ENCODE measurements at places on chromosomes 2 and 18. TPM values are rescaled to one million over a fixed set of nuclear protein-coding genes. Genes with fewer than 3 reads are reported as not detected.

The ZNF142 gene
- 7.2 TPM for polyA plus RNA-seq

The SPP2 gene
- not detected for polyA plus RNA-seq

The TNFAIP6 gene
- polyA plus RNA-seq, result 1.6 TPM

The DLX1 gene
- polyA plus RNA-seq, result not detected

The DOK6 gene
- 1.1 TPM for polyA plus RNA-seq

- peak; percentile 50 for DNase-seq
Measured at GRCh38 chr18:70296289-70296688, 7.4 kb downstream of the SOCS6 start.

GRCh38 chr2:212814941-212815340, 276.3 kb upstream of the ERBB4 start:
- no peak for DNase-seq

DNA sequence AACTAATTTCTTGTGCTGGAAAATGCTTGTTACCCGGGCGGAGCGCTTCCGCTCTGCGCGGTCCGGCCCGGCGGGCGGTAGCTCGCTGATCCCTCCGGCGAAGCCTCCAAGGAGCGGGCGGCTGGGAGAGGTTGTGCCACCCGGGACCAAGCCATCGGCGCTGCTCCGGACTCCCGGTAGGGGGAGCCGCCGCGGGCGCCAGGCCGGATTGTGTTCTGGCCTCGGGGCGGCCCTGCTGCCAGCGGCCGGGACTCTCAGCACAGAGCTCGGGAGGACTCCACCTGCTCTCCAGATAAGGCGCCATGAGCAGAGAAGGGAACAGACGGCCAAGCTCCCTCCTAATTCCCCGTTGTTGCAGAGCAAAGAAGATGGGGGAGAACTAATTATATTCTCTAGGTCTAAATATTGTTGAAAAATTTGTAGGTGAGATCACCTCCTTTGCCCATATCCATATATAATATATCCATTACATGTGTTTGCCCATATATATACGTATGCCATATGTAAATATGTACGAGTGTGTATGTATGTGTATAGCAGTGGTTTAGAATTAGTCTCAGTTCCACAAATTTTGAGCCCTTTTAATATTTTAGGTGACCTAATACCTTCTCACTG, 13.8 kb upstream of the SATB2 start:
- peak; percentile 77 for DNase-seq

GRCh38 chr2:181552808-181553207, 95.6 kb downstream of the ITGA4 start:
- no peak for DNase-seq

GRCh38 chr2:100292022-100292580, 30.2 kb downstream of the LONRF2 start:
- no peak for DNase-seq

DNA sequence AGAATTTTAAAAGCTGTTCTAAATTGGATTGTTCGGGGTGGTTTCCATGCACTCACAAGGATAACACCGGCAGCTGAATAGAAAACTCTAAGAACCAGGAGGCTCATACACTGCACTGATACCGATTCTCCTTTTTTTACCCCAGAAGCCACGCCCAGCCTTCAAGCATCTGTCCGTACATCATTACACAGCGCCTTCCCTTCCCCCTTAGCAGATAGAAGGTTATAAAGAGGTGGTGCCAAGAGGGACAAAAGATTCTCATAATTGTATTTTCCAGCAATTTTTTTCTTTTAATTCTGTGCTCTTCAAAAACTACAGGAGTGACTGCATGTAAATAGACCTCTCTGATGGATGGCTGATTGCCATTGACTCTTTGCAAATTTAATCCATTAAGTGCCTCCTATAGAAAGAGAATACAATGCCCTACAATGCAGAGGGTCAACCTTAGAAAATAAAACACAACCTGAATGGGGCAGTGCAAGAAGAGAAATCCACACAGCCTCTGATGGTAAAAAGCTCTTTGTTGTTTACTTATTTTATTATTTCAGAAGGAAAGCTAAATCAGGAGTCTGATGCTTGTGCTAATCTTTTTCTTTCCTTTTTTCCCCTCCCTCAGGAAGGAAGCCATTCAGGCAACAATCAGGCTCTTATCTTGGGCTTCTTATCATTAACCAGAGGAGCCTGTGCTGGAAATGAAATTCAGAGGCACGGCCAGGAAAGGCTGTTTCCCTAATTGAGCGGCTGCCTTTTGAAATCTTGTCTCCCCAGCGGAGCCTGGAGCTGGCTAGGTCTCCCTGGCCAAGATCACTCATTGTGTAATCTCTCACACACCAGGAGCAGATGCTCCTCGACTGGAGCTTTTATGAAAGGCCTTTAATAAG, 198.9 kb upstream of the NABP1 start:
- DNase-seq, result peak; percentile 67

Data from lung (tissue), 17 donors.